ENCODE measurements at places on chromosomes 5 and 9.

- no peak for DNase-seq
These were observed 107.9 kb downstream of the DCP2 start for GRCh38 chr5:113084402-113085083.

DNA sequence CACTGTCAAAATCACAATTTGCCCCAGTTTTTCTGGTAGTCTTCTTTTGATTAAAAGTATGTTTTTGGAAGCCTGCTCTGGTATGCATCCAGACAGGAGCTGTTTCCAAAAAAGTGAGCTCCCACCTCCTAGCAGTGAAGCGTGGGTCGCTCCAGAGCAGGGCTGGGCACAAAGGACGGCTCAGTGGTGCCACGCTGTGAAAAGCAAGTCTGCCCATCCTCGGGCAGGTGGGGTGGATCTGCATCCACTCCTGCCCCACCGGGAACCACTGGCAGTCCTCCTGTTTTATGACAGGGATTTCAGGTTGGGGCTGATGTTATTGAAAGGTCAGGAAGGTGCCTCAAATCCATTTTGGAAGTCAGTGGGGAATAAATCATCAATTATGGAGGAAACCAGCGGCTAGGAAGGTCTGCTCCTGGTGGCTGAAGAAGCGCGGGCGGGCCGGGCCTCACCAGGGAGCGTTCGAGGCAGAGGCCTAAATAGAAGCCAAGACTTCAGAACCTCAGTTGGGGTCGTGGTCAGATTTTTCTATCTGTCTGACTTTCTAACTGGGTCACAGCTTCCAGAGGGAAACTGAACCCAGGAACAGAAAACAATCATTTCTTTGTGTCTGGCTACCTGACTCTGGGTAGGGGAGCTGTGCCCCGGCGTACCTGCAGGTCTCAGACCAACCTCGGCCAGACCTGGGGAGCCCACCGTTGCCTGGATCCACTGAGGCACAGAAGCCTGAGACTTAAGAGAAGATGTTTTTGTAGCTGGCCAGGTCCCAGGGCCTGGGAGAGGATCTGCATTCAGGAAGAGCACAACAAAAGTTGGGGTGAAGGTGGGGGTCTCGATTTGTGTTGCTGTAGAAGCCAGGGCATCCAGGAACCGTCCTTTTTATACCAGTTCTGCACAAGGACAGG, 168.1 kb downstream of the PAX5 start:
- DNase-seq, result no peak

DNA sequence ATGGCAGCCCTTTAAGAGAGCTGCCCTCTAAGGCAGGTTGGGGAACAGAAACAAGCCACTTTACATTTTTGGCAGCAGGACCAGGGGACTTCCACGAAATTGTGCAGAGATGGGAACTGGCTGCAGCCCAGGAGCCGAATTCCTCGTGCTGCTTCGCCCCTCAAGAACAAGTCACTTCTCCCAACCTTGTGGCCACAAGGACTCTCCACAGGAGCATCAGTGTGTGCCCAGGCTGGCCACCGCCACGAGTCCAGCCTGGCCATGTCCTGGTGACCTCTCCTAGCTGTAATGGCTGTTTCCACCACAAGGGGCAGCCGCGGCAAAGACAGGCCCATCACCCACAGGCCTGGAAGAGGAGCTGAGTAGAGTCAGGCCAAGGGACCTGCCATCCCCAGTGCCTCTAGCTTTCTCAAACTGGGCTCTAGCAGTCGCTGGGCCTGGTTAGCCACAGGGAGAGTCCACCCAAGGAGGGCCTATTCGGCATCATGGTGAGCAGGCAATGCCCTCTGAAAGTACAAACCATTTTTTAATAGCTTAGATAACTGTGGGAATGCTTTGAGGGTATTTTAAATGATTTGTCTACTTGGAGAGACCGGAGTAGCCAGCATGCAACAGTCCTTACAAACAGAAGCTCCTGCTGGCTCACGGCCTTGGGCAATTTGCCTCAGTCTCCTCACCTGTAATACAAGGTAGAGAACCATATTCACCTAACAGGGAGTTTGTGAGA, 129.0 kb downstream of the COL23A1 start:
- DNase-seq, result no peak

GRCh38 chr9:15541872-15542271, 11.0 kb upstream of the CCDC171 start:
- no peak for DNase-seq

DNA sequence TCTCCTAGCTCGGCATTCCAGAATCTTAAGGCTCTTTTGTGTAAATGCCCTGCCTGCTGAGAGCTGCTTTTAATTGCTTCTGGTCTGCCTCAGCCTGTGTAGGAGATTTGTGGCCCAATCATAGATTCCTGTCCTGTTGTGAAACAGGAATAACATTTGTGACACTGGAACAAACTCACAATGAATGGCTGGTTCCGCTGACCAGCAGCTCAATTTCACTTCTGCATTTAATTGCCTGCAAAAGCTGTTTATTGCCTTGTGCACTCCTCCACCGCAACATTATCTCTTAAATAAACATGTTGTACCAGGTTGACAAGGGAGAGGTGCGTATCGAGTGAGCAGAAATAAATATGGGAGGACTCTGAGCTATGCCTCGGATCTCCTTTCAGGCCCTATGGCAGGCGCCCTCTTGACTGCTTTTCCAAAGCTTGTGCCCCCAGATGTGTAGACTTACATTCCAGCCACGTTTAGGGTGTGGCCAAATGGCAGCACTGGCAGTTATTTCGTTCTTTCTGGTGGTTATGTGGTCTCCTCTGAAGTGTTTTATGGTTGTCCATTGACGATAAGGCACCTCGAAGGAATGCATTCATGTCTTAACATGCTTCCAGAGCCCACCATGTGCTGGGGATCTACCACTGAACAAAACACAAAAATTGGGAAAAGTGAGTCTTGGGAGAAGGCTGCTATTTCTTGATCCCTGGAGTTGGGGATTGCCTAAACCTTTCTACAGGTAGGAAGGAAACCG, 58.1 kb downstream of the DMRT1 start:
- DNase-seq, result no peak

DNA sequence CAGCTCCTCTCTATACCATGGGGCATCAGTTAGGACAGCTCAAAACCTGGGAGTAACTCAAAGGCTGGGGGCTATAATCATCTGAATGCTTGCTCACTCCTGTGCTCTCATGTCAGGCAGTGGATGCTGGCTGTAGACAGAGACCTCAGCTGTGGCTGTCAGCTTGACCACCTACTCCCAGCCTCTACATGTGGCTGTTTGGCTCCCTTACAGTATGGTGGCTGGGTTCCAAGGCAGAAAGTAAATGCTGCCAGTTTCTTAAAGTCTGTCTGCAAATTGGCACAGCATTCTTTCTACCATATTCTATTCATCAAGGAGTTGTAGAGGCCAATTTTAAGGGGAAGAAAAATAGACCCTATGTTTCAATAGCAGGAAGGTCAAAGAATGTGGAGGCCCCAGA, 66.9 kb downstream of the TMC1 start:
- peak; percentile 32 for DNase-seq

- peak; percentile 25 for DNase-seq
These were observed 97.9 kb upstream of the MAMDC2 start for GRCh38 chr9:69945671-69946141.

GRCh38 chr5:52988335-52989024, 672 bp upstream of the ITGA2 start:
- DNase-seq, result no peak

DNA sequence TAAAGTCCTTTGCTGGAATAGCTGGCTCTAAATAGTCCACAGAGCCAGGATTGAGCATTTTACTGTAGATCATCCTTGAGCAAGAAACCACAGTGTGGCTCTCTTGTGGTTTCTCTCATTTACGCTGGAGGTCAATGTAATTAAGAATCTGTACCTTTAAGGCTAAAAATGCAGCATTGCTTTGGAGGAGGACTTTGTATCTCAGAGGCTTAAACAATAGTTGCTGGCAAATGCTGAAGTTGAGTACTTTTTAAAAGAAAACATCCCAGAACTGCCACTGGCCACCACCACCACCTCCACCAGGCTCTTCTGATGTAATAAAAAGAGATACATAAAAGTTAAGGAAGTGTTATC, 177.3 kb upstream of the ADAMTSL1 start:
- no peak for DNase-seq

DNA sequence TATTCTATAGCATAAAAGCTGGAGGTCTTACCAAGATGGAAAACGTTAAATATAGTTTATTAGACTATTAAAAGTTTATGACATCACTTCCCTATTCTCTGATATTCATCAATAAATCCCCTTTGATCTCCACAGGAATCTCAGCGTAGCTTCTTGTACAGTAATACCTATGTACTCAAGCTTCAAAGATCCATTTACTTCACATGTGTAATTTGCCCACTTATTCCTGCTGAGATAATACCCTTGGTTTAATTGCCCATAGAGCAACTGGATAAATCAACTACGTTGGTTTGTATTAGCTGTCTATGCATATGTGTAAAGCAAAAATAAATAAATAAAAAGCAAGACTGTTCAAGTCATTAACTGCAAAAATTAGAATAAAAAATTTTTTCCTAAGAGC, 219.7 kb downstream of the EFNA5 start:
- no peak for DNase-seq

DNA sequence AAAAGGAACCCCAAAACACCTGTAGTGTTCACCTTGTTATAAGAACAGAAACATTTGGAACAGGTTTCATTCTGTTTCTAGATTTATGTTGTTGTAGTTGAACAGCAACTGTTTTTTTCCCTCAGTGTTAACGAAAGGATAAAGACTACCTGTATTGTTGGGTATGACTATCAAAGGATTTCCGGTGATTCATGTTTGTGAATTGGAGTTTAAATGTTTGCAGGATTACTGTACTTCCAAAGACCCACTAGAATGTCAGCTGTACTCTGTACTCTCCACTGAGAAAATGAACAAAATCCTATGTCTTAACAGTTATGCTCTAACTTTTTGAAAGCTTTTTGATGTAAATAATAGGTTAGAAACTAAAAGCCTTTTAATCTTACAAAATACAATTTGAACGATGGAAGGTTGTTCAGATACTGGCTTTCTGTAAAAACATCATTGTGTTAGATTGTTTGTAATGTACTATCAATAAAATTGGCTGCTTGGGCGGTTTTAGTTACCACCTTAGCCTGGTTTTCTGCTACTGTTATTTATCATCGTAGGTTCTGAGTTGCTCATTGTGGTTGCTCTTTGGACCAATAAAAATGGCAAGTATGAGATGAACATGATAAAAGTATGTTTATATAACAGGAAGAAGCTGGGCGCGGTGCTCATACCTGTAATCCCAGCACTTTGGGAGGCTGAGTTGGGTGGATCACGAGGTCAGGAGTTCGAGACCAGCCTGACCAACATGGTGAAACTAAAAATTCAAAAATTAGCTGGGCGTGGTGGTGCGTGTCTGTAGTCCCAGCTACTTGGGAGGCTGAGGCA, 44.1 kb downstream of the DCP2 start:
- no peak for DNase-seq

DNA sequence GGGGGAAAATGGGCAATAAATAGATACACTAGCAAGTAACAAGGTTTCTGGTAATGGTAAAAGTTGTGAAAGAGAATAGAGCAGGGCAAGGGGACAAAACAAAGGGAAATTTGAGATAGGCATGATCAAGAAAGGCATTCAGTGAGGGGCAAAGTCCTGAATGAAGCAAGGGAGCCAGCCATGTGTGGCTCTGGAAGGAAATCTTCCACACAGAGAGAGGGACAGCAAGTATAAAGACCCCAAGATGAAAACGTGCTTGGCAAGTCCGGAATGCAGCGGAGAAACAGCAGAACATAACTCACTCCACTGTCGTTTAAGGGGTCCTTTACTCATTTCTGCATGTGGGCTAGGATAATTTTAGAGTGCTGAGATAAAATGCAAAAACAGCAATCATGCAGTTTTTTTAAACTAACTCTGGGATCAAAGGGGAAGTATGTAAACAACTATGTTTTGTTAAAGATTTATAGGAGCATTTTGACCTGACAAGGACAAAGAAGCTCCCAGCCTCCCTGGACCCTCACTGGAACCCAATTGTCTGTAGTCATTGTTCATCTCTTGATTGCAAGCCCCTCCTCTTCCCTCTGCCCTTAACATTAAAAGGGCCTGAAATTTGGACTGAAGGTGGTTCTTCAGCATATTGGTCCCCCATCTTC, 22.9 kb upstream of the AOPEP start:
- DNase-seq, result no peak

DNA sequence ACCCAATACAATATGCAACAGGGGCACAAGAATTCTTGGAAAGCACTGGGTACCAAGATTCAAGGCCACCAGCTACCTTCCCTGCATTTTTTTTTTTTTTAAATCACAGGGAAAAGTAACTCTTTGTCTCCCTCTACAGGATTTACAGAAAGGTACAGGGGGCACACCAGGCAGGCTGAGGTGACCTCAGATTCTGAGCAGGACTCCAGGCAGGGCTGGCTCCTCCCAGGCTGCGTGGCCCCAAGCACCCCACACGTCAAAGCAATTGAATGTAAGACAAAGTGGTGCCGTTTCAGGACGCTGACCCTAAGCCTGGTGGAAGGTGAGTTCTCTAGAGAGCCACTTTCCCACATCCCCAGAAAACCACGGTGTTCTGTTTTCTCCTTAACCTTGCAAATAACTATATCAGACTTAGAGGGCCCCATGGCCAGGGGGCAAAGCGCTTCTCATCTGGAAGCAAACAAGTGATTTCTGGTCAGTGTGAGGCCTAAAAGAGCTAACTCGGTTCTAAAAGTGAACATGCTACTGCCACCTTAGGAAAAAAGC, 222.6 kb downstream of the ROR2 start:
- DNase-seq, result no peak

DNA sequence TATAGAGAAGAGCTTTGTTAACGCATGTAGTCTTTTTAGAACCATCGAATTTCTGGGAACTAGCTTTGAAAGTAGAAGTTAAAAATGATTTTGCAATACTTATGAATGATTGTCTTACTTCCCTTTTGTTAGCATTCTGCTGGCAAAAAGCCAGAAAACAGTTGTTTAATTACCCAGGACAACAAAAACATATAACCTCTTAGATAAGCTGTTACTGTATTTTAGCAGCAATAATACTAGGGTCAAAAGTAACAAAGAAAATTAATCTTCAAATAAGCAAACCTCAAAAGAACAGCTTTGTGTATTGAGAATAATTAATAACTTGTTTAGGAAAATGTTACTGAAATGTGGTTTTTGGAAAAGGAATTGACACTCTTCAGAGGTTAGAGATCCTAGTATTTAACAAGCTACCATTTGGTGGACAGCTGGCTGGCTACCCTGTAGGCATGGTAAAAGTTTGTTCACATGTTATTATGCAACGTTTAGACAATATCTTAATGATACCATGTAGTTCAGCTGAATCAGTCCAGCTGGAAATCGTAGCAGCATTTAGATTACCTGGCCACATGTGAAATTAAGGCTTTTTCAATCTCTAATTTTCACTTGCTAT, 3.8 kb downstream of the FGF10 start:
- no peak for DNase-seq
